Chondrocyte (in vitro differentiated cells): ENCODE measurements at places on chromosomes 2 and 18. TPM values are rescaled to one million over a fixed set of nuclear protein-coding genes. Genes with fewer than 3 reads are reported as not detected.

- DNase-seq, result no peak
Observed at GRCh38 chr2:128259585-128259984, 59.1 kb downstream of the HS6ST1 start.

Gene CYP1B1
- total RNA-seq, result 60.6 to 135 TPM (median 133 TPM) in 3 replicates

Gene APCDD1
- total RNA-seq, result 9.5 to 41.3 TPM (median 13.1 TPM) in 3 replicates

GRCh38 chr2:85692039-85692645 is 2.0 kb upstream of the GNLY start:
- no peak for DNase-seq

Gene AKAIN1
- total RNA-seq, result not detected in 3 replicates

Gene PLGLB1
- total RNA-seq, result 1.1 to 1.8 TPM (median 1.4 TPM) in 3 replicates

DNA sequence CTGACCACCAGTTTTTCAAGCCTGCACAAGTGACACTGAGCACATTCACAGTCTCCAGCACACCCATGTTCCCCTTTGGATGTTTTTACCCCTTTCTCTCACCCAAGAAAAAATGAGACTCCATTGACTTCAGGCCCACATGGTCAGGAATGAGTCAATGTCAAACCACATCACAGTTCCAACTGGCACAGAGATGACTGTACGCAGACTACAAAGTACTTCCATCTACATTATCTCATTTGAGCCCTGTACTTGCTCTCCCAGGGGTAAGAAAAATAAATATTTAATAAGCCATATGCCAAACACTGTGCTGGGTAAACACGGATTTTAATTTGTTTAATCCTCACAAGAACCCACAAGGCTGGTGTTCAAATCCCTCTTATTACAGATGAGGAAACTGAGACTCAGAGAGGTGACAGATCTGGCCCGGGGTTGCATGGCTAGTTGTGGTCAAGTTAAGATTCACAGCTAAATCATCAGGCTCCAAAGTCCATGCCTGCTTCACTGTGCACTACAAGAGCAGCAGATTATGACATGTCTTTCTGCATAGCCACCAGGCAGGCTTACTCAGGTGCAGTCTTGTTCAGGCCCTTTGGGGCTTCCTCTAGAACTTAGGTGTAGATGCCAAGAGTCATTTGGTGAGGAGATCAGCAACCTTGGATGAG is 106.1 kb downstream of the TXNL1 start:
- DNase-seq, result no peak

Gene GPBAR1
- 0.10 to 0.26 TPM (median 0.22 TPM) in 3 replicates for total RNA-seq

DNA sequence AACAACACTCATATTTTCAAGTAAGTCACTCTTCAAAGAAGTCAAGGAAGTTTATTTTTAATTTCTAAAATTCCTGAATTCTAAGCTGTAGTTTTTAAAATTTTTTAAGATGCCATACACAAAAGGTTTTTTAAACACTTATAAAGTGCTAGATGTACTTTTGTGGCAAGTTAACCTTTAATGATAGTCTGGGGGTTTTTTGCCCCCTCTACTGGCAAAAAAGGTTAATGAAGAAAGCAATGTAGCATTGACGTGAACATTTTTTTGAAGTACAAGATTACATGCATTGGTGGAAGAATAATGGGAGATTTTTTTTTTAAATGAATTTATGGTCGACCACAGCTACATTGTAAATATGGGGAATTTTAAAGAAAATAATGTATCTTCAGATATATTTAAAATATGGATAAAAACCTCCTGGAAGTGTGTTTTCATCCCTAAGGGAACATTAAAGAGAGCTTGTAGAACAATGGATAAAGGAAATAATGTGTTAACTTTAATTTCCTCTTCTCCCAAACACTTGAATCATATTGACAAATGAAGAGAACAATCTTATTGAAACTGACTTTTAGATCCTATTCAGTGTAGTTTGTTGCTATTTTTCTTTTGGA is 12.6 kb downstream of the ITPRID2 start:
- DNase-seq, result no peak

DNA sequence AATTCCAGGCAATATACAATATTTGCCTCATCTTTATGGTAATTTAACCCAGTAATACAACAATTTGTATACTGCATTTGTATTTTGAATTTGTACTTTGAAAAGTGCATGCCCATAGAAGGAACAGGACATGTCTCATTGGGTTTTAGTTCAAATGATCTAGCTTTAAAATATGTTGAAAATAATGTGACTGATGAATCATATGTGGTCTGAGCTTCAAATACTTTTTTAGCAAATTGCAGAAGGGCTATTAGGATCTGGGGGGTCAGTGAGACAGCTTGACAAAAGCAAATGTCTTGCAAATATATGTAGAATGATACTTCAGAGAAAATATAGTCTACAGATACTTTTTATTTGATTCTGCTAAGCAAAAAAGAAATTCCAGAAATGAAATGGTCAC is 248.9 kb downstream of the DCC start:
- no peak for DNase-seq

GRCh38 chr2:13819896-13820295 is 812.6 kb upstream of the LRATD1 start:
- no peak for DNase-seq

GRCh38 chr18:65983750-65984149 is 232.9 kb downstream of the CDH7 start:
- no peak for DNase-seq

Gene C1QL2
- not detected in 3 replicates for total RNA-seq

DNA sequence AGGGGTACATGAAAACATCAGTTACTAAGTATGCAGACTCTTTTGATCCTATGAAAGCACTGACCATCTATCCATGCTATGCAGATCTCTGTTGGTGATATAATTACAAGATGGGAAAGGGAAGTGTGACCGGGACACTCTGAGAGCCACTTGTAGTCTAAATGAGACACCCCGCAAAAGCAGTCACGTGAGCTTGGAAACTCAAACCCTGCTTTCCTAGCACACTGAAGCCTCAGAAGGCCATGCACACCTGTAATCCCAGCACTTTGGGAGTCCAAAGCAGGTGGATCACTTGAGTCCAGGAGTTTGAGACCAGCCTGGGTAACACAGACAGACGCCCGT is 137.5 kb downstream of the INO80D start:
- no peak for DNase-seq

- no peak for DNase-seq
Observed at GRCh38 chr2:34308140-34308539, 709.0 kb upstream of the FAM98A start.

Gene TRIM54
- not detected in 3 replicates for total RNA-seq

Gene KIF3C
- 34.4 to 38.6 TPM (median 37.3 TPM) in 3 replicates for total RNA-seq

Gene MROH2A
- total RNA-seq, result not detected in 3 replicates

- DNase-seq, result no peak
Observed at GRCh38 chr2:100773538-100773937, 46.4 kb upstream of the NPAS2 start.

- no peak for DNase-seq
Observed at GRCh38 chr2:127420039-127420864, 2.0 kb downstream of the PROC start.

Gene ROCK1
- 60.9 to 69.7 TPM (median 63.9 TPM) in 3 replicates for total RNA-seq

DNA sequence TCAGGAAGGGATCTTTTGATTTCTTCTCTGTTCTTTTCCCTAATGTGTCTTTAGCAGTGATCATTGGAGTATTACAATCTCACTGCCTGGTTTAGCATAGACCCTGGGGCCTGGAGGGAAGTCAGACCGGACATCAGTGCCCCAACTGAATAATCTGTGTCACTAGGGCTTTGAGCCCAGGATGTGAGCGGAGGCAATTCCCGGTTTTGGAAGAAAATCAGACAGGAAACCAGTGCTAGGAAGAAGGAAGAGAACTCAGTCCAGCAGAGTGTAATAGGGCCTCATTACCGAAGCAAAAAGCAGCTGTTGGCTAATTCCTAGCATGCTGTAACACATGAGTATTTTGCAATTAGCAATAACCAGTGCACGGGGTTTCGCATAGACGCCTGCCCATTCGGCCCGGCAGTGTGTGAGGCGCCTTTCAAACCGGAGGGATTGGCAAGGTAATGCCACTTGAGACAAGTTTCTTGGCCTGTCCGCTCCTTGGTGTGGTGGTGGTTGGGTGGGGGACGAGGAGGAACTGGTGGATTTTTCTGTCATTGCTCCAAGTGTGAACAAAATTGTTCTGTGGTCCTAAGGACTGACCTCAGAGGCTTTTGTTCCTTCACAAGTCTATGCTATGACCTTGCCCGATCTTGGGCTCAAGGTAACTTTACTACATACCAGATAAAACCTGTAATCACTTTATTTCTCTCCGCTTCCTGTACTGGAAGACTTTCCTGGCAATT is 2.8 kb downstream of the FOSL2 start:
- DNase-seq, result no peak

- DNase-seq, result no peak
Observed at GRCh38 chr18:56086176-56086575, 498.2 kb upstream of the TCF4 start.

DNA sequence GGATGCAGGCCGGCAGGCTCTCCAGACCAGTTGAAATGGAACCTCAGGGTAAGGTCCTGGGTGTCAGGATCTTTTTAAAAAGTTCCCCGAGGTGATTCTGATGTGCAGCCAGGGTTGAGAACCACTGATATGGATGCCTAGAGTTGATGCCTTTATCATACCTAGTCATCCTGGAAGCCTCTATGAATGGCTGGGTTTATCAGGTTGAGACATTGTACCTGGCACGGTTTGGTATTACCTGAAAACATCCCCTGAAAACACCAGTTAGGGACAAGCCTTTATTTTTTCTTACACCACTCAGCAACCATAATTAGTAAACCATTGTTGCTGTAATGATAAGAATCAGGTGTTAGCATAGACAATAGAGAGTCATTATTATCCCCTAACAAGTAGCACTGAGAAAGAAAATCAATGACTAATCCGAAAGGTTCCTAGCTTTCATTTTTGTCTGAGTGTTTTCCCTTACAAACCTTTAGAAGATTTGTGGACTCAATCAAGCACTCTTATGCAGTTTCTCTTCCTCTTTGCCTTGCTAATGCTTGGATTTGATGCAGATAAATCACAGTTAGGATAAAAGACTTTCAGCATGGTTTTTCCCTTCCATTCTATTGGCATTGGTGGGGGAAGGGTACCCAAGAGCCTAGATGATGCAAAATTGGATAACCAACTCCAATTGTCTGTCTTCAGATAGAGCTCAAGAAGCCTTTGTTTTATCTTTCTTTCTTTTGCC is 116.5 kb upstream of the LYPD6 start:
- DNase-seq, result no peak

GRCh38 chr2:15905267-15905645 is 35.1 kb upstream of the MYCN start:
- no peak for DNase-seq

GRCh38 chr2:1815053-1815452 is 70.7 kb upstream of the PXDN start:
- DNase-seq, result peak; percentile 75

DNA sequence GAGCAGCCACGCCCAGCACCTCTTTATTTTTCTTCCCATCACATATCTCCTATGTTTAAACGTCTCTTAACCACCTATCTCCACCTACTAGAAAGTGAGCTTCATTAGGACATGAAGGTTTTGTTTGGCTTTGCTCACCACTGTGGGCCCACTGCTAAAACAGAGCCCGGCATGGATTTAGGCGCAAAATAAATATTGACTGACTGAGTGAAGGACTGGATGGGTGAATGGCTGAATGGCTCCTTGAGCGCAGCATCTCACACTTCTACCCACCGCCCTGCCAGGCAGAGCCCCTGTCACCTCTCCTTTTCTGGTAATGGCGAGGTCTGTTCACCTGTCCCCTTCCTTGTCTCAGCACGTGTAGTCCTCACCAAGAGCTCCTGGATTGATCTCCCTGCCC is 10.1 kb downstream of the CAPG start:
- DNase-seq, result no peak

Gene FOXI3
- not detected in 3 replicates for total RNA-seq

DNA sequence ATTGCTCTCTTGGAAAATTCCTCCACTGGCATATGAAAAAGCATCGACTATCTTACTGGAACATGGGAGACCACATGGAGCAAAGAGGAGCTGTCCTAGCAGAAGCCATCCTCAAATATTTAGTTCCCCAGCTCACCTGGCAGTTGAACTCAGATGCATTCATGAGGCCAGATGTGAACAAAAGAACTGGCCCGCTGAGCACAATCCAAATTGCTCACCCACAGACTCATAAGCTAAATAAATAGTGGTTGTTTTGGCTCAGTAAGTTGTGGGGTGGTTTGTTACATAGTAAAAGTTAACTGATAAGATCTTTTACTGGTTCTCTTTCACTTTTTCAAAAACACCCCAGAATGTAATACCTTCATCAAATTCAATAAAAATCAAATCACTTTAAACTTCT is 108.6 kb upstream of the CWC22 start:
- no peak for DNase-seq

DNA sequence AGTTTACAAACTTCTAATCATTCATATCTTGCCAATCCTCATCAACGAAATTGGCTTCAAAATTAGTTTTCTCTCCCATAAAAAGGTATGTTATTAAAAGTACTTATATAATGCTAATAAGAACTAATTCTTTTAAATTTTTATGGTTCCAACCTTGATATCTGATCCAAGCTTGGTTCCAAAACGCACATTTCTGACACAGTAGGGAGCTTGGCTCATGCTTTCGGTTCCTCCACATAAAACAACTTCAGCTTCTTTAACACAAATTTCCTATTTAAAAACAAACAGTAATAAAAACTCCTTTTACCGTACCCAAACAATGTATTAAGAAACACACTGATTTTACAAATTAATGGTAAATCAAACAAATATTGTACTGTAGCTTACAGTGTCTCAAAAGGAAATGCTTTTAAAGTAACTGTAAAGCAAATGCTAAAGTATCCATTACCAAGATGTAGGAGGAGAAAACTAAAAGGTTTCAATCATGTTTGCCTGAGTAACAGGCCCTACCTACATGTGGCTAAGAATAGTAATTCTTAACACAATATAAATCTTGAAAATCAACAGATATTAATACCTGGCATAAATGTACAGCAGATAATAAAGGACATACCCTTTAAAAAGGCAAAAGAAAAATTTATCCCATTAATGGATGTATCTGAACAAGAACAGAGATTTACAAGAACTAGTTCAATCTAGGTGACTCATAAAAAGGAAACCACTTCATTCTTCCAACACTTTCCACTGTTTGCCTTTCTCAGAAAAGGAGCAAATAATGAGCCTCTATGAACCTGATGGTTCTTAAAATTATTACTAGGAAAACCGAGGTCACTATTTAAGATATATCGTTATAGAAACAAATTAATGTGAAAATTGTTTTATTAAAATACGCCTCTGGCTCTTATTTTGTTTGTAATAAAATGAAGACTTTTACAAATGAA is 17.5 kb downstream of the ACAA2 start:
- no peak for DNase-seq

GRCh38 chr2:198615972-198616371 is 811.6 kb downstream of the PLCL1 start:
- DNase-seq, result no peak

GRCh38 chr2:149725234-149725633 is 137.7 kb upstream of the MMADHC start:
- DNase-seq, result no peak

DNA sequence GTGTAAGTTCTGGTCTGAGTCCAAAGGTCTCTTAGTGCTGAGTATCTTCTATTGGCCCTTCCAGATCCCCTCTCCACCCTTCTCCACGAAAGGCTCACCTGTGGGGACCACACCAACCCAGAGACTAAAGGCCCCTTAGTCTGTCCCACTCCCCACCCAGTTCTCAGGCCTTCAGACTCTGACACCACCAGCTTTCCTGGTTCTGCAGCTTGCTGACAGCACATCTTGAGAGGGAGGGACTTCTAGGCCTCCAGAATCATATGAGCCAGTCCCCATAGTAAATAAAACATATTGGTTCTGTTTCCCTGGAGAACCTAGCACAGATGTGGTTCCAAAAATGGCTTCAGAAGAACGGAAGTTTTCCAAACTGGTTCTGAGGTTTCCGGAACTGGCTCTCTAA is 38.5 kb upstream of the KLF11 start:
- DNase-seq, result peak; percentile 11
